ENCODE measurements at places on chromosomes 13 and 19.
A peak's percentile ranks its signal among the peaks of the same experiment; 100 is the strongest.

GRCh38 chr13:73355134-73355533 lies 296.3 kb downstream of the KLF5 start:
- no peak for DNase-seq

- DNase-seq: no peak
These were observed 18.3 kb downstream of the VWA8 start for GRCh38 chr13:41942462-41943094.

DNA sequence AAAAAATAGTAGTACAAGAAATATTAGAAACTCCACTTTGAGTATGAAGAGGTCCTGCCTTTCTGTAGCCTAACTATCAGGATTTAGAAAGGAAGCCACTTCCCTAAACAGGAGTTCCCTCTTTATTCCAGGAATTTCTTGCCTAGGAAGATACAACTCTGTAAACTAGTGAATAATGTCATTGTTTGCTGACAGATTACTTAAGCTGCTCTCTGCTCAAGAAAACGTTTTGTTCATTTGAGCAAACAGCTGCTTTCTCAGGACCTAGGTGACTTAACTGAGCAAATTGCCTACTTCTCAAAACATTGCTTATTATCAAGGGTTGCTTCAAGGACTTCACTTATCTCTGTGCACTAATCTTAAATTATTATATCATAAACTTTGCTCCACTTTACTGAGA lies 1419.4 kb upstream of the SLC10A2 start:
- DNase-seq: no peak

GRCh38 chr19:40804783-40805242 lies 5.8 kb downstream of the EGLN2 start:
- DNase-seq: no peak

- DNase-seq: peak; percentile 41
These were observed 2.8 kb downstream of the PTGER1 start for GRCh38 chr19:14472202-14472938.

GRCh38 chr19:31902821-31903220 lies 442.6 kb upstream of the ZNF507 start:
- no peak for DNase-seq

DNA sequence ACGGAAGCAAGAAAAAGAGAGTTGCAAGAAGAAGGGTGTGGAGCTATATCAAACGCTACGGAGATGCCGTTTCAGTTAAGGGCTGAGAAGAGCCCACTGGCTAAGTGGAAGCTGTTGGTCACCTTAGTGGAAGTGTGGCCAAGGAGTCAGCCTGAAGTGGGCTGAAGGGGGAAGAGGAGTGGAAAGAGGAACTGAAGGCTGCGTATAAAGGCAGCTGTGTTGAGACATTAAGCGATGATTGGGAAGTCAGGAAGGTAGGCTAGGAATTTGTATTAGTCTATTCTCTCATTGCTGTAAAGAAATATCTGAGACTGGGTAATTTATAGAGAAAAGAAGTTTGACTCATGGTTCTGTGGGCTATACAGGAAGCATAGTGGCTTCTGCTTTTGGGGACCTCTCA lies 14.1 kb upstream of the FRY start:
- DNase-seq: no peak

GRCh38 chr13:53743906-53744305 lies 715.3 kb downstream of the OLFM4 start:
- DNase-seq: no peak

- no peak for DNase-seq
These were observed 66.0 kb upstream of the DOCK9 start for GRCh38 chr13:99043831-99044231.

GRCh38 chr13:42574435-42575311 lies 721 bp downstream of the TNFSF11 start:
- no peak for DNase-seq

- no peak for DNase-seq
These were observed 364.9 kb downstream of the OXGR1 start for GRCh38 chr13:96629331-96629730.

- no peak for DNase-seq
These were observed 34.8 kb downstream of the IL12RB1 start for GRCh38 chr19:18051887-18052286.

GRCh38 chr19:980133-980998 lies 3.8 kb upstream of the WDR18 start:
- no peak for DNase-seq

DNA sequence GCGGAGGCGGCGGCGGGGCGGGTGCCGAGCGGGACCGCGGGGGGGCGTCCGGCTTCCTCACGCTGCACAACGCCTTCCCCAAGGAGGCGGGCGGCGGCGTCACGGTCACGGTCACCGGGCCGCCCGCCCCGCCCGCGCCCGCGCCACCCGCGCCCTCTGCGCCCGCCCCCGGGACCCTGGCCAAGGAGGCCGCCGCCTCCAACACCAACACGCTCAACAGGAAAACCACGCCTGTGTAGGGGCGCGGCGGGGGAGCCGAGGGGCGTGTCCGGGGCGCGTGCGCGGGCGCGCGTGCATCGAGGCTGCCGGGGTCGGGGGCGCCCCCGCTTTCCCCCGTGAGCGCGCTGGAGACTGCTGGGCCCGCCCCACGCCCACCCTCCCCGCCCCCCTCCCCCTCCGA lies 8.8 kb upstream of the CACNG6 start:
- DNase-seq: no peak

DNA sequence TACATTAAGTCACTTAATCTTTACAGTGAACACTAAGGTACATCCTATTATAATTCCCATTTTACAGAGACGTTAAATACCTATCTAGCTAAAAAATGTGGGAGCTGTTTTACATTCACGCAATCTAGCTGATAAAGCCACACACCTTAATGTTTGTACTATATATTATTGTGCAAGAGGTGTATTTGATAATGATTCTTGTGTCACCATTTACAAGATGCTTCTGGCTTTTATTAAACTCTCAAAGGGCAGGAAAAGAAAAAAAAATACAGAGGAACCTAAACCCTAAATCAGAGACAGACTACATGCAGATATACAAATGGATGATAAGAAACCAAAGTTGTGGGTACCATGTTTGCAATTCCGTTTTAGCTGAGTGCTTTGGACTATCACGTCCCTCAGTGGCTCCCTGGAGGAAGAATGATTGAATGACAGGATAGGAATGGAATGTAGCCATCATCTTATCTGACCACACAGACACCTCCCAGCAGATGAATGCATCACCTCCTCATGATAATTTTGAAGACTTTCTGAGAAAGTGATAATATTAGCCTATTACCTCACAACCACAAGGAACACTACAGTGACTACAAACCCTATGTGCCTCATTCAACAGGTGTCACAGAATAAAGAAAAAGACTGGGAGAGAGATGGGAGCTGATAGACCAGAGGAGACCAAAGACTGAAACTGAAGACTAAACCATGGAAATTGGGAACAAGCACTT lies 230.5 kb upstream of the SERP2 start:
- DNase-seq: no peak

DNA sequence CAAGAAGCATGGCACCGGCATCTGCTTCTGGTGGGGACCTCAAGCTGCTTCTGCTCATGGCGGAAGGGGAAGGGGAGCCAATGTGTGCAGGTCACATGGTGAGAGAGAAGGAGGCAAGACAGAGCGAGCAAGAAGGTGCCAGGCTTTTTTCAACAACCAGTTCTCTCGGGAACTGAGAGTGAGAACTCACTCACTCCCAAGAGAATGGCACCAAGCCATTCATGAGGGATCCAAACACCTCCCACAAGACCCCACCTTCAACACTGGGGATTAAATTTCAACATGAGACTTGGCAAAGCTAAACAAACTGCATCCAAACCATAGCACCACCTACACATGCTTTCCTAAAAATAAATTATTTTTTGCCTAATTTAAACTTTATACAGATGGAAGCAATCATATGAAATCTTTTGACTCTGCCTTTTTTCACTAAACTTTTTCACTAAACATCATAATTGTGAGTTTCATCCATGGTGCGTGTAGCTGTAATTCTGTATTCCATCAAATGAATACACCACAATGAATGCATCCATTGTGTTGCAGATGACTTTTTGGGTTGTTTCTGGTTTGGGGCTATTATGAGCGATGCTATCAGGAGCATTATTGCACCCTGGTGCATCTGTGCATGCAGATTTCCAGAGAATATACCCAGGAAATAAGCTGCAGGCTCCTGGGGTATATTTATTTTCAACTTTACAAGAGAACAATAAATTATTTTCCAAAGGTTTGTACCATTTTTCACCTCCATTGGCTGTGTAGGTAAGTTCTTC lies 14.6 kb upstream of the IPO5 start:
- DNase-seq: no peak

DNA sequence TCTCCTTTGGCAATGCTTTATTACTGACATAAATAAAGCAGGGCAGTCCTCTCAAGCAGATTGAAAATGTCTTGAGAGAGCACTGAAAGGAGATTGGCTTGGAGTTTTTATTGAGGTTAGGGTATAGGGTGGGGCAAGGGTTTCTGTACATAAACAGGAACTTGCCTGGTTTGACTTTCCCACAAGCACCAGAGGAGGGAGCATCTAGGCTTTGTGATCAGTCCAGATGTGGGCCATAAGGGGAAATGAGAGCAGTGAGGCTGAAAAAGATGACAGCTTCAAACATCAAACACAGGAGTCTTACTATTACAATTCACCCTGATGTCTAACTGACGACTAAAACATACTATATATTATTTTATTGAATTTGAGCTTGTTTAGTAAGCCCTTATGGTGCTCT lies 260.9 kb downstream of the MTUS2 start:
- no peak for DNase-seq

GRCh38 chr19:3698974-3699740 lies 1.1 kb downstream of the PIP5K1C start:
- no peak for DNase-seq

GRCh38 chr13:112699322-112699918 lies 9.6 kb downstream of the ATP11A start:
- no peak for DNase-seq

GRCh38 chr19:5864725-5865486 lies 5.4 kb downstream of the FUT5 start:
- no peak for DNase-seq

- no peak for DNase-seq
These were observed 2.2 kb downstream of the CLEC11A start for GRCh38 chr19:50725218-50725910.

DNA sequence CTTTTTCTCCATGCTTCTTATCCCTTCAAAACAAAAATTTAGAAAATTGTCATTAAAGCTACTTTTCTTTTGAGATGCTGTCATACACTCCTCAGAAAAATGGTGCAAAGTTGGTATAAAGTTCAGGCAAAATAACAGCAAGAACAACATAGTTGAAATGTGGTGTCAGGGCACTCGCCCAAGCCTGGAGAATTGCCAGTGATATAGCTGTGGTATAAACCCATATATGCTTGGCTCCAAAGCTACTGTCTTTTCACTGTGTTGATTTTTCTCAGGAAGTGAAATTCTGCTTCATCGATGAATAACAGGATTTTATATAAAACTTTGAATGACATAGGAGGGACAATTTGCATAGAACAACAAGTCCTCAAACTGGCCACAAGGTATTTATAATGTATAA lies 2532.9 kb downstream of the PCDH9 start:
- DNase-seq: no peak

- DNase-seq: no peak
These were observed 4.4 kb downstream of the JAK3 start for GRCh38 chr19:17843292-17843827.

- peak; percentile 56 for DNase-seq
These were observed 165.0 kb downstream of the USP12 start for GRCh38 chr13:27006519-27007161.

- no peak for DNase-seq
These were observed 5.7 kb downstream of the PALM3 start for GRCh38 chr19:14056069-14056666.

GRCh38 chr19:47407417-47407774 lies 11.9 kb downstream of the MEIS3 start:
- DNase-seq: no peak

- DNase-seq: no peak
These were observed 14.4 kb downstream of the MEF2B start for GRCh38 chr19:19155495-19156219.

- DNase-seq: peak; percentile 31
These were observed 38.0 kb upstream of the C13orf42 start for GRCh38 chr13:51148952-51149573.

DNA sequence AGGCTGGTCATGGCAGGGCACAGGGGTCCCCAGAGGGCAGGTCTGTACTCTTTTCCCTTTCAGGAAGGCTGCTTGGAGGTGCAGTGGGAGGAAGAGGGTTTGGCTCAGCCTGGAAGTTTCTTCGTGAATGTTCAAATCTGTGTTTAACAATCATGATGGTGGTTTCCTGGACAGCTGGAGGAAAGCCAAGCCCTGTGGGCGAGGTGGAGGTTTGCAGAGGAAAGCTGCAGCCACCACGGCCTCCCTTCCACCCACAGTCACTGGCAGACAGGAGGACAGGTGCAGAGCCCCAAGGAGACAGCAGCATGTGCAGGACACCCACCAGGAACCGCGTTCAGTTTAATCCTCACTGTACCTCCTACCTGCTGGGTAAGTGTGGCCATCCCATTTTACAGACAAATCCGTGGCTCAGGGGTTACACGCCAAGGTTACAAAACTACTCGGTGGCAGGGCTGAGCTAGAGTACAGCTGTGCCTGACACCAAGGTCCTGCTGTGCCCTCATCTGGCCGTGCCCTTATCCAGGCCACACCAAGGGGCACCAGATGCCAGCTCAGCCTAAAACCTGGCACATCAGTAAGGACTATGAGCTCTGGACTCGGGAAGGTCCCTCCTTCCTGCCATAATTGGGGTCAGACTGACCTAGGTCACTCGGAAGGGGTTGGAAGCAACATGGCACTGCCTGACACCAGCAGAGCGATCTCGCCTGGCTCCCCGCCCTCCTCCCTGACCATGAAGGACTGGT lies 34.1 kb downstream of the SUGP2 start:
- no peak for DNase-seq

GRCh38 chr13:113448885-113449692 lies 4.2 kb downstream of the ADPRHL1 start:
- DNase-seq: peak; percentile 97

GRCh38 chr13:47046706-47047105 lies 149.9 kb upstream of the HTR2A start:
- no peak for DNase-seq
